ENCODE measurements at places on chromosomes 6 and 20. TPM values are rescaled to one million over a fixed set of nuclear protein-coding genes. Genes with fewer than 3 reads are reported as not detected.

The ZC2HC1B gene
- not detected for total RNA-seq

The HLA-DRA gene
- total RNA-seq = 92.8 TPM

DNA sequence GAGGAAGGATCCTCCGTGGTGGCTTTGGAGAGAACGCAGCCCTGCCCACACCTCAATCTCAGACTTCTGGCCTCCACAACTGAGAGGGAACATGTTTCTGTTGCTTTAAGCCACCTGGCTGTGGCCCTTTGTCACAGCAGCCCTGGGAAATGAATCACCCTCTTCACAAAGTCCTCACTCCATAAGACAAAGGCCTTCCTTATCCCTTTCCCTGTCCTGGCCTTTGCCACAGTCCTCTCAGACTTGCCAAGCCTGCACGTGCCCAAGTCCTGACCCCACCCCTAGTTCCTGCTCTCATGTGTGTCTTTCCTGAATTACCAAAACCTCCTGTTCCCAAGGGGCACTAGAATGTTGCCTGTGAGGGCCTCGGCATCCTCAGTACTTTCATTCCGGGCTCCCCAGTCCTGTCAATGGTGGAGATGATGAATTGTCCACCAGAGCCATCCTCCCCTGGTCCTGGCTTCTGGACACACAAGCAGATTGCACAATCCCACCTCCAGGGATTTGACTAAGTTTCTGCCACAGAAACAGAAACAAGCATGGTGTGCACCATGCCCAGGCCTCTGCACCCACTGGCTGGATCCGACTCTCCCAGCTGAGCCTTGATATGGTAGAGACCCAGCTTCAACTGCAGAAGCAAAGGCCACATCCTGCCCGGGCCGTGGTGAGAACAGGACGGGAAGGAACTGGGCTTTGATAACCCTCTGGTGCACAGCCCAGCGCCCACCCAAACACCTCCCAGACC lies 232.6 kb upstream of the PDE10A start:
- no peak for DNase-seq

The CAP2 gene
- total RNA-seq = 10.2 TPM

The KHDRBS2 gene
- 0.30 TPM for total RNA-seq

DNA sequence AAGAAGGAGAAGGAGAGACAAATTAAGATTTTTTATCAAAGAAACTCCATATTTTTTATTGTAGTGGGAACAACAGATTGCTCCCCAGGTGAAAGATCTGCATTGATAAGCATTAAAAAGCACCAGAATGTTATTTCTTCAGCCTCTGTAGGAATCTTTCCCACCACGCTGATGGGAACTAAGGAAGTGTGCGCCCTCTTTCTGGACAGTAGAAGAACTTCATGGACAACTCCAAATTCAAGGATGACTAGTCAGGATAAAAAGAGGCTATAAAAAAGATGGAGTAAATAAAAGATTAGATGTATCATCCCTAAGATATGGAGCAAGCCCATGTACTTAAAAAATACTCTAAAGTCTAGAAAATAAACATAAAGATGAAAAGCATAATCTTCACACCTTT lies 45.8 kb upstream of the PAK5 start:
- no peak for DNase-seq

- no peak for DNase-seq
Observed at GRCh38 chr6:11381801-11382513, 149.5 kb upstream of the NEDD9 start.

GRCh38 chr6:158047127-158047518 lies 65.5 kb downstream of the SYNJ2 start:
- no peak for DNase-seq

The RFX6 gene
- not detected for total RNA-seq

GRCh38 chr20:57883761-57884160 lies 173.9 kb upstream of the PMEPA1 start:
- DNase-seq = no peak

DNA sequence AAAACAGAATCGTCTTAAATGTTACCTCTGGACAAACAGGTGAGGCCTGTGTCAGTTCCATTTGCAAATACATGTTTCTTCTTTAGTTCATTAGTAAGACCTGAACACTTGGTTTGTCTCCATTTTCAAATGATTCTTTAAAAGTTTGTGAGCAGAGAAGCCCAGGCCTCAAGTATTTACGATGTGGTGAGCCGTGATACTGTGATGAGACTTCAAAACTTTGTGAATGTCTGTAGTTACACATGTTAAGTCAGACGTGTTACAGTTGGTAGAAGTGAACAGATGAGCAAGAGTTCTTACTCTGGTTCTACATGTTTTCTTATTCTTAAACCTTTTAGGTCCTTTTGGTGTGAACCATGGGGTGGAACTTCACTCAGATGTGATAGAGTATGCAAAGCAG lies 8.5 kb downstream of the PCMTD2 start:
- no peak for DNase-seq

- no peak for DNase-seq
Observed at GRCh38 chr6:144897441-144897921, 612.3 kb downstream of the UTRN start.

GRCh38 chr6:44057238-44057930 lies 69.9 kb downstream of the MRPL14 start:
- DNase-seq = no peak

DNA sequence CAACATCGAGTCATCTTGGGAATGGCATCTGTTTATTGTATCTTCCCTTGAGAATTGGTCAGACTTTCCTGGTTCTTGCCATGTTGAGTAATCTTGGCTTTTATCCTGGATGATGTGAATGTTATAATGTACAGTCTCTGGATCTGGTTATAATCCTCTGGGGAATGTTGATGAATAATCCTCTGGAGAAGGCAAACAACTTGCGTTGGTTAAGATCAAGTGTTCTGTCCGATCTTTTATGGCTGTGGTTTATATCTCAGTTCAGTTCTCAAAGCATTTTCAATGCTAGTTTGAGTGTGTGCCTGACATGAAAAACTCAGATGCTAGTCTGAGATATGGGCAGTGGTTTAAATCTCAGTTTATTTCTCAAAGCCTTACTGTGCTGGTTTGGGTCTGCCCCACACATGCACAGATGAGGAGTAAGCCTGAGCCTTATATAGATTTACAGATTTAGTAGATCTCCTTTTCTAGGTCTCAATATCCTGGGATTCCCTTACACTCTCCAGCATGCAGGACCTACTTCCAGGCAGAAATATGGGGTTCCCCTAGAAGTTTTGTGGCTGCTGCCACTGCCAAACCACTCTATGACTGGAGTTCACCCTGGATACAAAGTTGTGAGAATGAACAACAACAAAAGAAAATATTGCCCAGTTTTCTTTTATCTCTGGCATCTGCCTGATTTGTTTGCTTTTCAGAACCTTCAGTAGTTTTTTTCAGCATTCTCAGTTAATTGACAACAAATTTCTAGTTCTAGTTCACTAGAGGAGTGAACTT lies 191.8 kb upstream of the MAN1A1 start:
- peak; percentile 76 for DNase-seq

The LAMA4 gene
- total RNA-seq = 249 TPM

DNA sequence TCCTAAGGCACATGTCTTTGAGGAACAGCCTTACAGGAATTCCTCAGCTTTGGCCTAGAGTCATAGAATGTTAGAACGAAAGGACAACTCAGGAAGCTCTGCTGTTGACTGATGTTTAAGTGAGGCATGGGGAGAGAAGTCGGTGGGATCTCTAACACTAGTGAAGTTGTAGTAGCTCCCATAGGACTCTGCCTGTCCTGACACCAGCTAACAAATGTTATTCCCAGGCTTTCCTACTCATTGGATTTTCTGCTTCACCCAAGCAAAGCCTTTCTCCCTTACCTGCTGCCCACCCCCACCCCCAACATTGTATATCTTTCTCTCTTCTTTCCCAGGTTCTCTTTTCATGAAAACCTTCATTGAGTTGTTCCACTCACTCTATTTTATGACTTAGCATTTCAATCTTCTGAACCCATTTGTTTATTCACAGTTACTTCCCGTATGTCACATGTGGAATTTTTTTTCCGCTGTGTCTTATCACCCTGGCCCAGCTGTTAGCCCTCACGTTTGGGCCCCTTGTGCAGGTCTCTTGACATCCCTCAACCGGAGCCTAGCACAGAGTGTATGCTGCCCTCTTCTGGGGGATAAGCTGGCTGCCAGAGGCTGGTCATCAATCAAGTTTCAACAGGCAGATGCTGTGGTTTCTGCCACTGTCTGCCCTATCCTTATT lies 39.2 kb upstream of the RNF8 start:
- DNase-seq = no peak

The IL17F gene
- total RNA-seq = not detected

The POPDC3 gene
- total RNA-seq = 5.2 TPM

GRCh38 chr6:28719275-28719940 lies 193.7 kb downstream of the GPX5 start:
- no peak for DNase-seq

DNA sequence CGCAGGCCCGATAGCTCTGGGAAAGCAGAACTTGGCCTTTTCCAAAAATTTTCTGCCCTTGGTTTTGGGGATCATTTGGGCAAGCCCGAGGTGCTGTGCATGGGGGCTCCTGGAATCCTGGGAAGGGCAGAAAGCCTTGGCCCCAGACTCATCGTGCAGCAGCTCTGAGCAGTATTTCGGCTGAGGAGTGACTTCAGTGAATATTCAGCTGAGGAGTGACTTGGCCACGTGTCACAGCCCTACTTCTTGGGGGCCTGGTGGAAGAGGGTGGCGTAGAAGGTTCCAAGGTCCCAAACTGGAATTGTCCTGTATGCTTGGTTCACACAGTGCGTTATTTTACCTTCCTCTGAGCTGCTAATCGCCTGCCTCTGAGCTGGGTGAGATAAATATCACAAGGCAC lies 1.1 kb upstream of the BMP2 start:
- DNase-seq = no peak

GRCh38 chr6:66948106-66948505 lies 1241.1 kb upstream of the EYS start:
- no peak for DNase-seq

GRCh38 chr6:43143235-43144128 lies 27.6 kb upstream of the SRF start:
- peak; percentile 95 for DNase-seq

DNA sequence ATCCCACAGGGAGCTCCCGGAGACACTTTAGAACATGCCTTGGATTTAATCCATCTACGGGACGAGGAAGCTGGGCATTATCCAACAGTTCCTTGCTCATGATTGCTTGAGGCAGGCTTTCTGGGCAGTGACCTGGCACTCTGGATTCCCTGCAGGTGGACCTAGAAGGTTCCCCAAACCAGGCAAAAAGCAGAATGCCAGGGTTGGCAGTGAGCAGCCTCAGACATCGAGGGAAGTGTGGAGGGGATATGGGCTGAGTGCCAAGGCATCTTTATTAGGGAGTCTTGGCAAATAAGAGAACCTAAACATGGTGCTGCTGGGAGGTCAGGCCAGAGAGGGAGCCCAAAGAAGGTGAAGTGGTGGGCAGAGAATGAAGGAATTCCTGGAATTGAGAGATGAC lies 158.5 kb downstream of the CD83 start:
- no peak for DNase-seq

DNA sequence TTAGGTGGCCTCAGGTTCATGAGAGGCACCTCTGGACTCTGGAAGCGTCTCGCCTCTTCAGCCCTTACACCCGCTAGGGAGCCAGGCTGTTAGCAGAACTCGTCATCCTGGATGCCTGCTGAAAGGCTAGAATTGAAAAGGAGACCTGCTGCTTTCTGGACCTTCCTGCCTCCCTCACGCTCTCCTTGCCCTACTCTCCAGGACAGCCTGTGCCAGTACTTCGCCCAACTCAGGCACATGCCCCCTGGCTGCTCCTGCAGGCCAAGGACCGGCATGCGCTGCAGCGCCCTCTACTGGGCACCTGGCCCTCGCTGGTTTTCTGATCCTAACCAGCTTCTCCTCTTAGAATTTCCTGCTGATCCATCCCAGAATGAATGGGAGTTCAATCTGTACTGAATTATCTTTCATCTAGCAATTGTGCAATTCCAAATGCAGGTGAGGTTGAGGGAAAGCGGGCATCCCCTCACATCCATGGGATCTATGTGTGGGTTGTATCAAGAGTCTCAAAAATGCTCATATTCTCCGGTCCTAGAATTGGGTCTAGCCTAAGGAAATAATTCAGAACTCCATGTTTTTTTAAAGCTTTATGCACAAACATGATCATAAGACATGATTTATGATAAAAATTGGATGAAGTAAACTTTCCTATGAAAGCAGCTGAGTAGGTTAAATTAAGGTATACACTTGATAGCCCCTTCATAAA lies 78.0 kb downstream of the PTPN1 start:
- DNase-seq = no peak

DNA sequence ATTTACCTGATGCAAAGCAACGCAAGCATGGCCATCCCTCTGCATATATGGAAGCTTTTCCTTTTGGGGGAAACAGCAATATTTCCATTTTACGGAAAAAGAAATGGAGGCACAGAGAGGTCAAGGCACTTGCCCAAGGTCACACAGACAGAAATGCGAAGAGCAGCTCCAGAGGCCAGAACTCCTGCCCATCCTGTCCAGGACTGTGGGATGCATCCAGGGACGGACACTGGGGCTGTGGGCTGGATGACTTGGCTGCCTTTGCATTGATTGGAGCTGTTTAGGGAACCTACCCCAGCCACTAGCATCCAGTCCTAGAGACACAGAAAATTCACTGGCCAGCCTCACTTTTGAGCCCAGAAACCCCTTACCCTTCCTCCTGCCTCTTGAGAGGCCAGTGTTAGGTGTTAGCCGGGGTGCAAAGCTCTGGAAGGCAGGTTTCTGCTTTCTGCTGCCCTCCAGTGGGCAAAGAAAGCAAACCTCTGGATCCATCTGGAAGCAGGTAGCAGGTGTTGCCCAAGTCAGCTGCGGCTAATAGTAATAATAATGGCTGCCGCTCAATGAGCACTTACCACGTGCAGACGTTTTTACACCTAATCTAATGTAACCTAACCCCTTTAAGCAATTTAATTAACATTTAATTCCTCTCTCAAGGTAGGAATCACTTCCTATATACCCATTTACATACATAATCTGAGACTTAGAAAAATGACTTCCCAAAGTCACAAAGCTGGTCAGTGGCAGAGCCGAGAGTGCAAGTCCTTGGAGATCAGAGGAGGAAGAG lies 31.7 kb upstream of the CCN5 start:
- DNase-seq = no peak

The RAB44 gene
- total RNA-seq = 0.59 TPM

DNA sequence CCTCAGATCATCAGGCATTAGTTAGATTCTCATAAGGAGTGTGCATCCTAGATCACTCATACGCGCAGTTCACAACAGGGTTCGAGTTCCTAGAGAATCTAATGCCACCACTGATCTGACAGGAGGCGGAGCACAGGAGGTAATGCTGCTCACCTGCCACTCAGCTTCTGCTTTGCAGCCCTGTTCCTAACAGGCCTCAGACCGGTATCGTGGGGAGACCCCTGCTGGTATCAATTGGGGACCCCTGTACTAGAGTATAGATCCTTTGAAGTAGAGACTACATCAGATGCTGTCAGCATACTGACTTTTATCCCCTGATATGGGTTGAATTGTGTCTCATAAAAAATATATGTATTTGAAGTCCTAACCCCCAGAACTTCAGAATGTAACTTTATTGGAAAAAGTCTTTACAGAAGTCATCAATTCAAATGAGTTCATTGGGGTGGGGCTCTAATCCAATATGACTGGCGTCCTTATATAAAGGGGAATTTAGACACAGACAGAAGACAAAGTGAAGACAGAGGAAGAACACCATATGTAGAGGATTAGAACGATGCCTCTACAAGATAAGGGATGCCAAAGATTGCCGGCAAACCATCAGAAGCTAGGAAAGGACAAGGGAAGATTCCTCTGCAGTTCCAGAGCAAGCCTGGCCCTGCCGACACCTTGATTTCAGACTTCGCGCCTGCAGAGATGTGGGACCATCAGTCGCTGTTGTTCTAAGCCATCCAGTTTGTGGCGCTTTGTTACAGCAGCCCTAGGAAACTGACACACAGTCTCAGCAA lies 104.4 kb upstream of the BTBD3 start:
- DNase-seq = no peak

- DNase-seq = no peak
Observed at GRCh38 chr6:28280595-28281287, 631 bp upstream of the PGBD1 start.

GRCh38 chr20:20205141-20205861 lies 153.0 kb downstream of the CFAP61 start:
- no peak for DNase-seq
